ENCODE measurements at places on chromosomes 12 and 14.
A peak's percentile ranks its signal among the peaks of the same experiment; 100 is the strongest.

GRCh38 chr12:80938397-80938796 lies 663 bp upstream of the LIN7A start:
- no peak for DNase-seq

GRCh38 chr12:15886372-15887042 lies 4.3 kb downstream of the STRAP start:
- DNase-seq = peak; percentile 39

DNA sequence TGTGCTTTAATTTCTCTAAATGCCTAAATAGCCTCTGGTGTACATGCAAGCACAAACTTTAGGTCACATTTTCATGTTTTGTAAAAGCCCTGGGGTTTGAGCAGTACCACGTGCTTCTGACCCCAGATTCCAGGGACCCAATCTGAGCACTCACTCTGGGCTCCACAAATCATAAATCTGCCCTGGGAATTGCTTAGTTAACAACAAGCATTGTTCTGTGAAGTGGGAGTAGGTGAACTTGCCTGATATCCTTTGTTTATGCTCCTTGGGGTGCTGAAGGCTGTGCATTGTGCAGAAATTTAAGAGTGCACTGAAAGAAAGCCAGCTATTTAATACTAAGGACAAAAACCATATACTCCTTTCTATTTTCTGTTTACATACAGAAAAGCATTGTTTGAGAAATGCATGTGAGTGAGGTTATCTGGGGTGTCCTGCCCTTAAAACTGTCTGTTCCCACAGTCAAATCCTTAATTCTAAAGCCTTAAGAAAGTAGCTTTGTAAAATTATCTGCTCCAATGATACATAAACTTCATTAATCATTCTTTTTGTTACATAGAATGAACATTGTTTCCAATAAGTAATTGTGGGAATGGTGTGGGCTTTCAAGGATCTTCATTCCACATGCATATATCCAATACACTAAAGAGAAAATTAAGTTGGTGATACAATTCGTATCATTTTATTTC lies 258.6 kb upstream of the NPAS3 start:
- no peak for DNase-seq

DNA sequence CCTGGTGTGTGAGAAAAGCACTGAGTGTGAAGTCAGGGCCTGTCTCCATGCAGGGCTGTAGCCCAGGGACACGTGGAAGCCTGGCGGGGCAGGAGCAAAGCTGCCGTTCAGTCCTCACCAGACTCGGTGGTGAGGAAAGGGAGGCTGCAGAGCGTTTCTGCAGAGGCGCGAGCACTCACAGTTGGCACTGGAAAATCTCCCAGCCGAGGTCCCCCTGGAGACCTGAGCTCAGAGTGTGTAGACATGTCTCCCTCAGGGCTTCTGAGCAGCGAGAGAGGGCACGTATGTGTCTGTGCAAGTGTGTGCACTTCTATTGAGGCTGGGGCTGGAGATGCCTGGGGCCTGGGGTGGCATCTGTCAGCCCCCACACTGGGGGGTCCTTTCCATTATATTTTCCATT lies 11.0 kb upstream of the HHIPL1 start:
- DNase-seq = no peak

GRCh38 chr14:103495854-103496253 lies 26.8 kb downstream of the CKB start:
- DNase-seq = no peak

DNA sequence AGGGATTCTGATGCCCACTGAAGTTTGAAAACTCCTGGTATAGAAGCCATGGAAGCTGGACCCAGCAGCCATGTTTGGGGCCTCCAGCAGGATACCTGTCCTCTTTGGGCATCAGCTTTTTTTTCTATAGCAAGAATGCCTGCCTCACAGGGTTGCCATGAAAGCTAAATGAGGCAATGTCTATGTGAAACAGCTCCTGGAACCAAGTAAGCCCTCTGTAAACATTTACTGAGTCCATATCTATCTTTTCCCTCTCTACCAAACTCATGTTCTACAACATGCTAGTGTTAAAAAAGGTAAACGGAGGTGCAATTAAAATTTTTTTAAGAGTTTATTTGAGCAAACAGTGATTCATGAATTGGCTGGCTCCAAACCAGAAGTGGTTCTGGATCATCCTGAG lies 28.6 kb downstream of the FLVCR2 start:
- no peak for DNase-seq

- DNase-seq = no peak
These were observed 1.6 kb upstream of the CDH24 start for GRCh38 chr14:23058654-23059504.

- no peak for DNase-seq
These were observed 6.1 kb upstream of the FOXG1 start for GRCh38 chr14:28760431-28760996.

DNA sequence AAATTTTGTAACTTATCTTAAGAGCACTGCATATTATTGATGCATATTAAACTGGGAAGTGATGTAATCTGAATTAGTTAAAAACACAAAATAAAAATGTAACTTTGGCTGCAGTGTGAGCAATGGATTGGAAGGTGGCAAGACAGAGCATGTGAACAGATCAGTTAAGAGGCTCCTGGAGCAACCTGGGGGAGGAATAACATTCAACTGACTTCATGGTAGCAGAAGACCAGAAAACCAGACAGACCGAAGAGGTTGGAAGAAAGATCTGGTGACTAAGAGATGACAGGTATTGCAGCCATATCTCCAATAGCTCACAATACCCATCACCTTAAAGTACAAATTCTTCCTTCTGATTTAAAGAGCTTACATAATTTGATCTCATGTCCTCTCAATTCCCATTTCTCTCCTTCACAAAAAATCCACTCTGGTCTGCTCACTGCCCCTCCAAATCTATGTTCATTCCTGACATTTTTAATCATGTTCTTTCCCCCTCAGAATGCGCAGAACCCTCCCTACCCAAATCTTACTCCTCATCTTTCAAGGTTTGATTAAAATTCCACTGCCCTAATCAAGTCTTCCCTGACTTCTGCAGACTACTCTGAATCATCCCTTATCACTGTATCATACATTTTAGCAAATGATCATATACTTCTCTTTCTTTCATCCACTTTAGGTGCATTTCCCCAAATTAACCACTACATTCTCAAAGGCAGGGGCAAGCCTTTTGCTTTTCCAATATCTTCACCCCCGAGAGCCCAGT lies 51.5 kb downstream of the DUSP16 start:
- DNase-seq = no peak

- no peak for DNase-seq
These were observed 17.9 kb upstream of the TFCP2 start for GRCh38 chr12:51190820-51191219.

GRCh38 chr12:131001493-131001892 lies 47.8 kb downstream of the ADGRD1 start:
- DNase-seq = no peak

GRCh38 chr12:29795715-29796114 lies 12.0 kb upstream of the TMTC1 start:
- DNase-seq = no peak

DNA sequence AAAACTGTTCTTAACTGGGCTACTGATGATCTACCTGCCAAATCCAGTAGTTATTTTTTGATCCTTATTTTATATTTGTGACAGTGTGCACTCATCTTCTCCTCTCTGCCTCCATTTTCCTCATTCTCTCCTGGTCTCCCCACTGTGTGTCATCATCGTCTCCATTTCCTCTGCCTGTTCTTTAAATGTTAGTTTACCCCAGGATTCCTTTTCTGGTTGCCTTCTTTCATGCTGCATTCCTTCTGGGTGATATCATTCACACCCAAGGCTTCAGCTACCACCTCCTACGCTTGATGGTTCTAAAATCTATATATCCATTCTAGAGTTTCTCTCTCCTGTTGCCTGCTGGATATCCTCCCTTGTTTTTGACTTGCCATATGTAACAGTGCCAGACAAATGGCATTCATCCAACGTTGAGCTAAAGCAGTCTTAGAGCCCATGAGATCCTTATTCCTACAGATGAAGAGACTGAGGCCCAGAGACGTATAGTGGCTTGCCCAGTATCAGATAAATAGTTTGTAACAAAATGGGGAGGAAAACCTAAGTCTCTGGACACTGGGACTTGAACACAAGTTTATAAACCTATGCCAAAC lies 109.5 kb downstream of the DIP2B start:
- no peak for DNase-seq

DNA sequence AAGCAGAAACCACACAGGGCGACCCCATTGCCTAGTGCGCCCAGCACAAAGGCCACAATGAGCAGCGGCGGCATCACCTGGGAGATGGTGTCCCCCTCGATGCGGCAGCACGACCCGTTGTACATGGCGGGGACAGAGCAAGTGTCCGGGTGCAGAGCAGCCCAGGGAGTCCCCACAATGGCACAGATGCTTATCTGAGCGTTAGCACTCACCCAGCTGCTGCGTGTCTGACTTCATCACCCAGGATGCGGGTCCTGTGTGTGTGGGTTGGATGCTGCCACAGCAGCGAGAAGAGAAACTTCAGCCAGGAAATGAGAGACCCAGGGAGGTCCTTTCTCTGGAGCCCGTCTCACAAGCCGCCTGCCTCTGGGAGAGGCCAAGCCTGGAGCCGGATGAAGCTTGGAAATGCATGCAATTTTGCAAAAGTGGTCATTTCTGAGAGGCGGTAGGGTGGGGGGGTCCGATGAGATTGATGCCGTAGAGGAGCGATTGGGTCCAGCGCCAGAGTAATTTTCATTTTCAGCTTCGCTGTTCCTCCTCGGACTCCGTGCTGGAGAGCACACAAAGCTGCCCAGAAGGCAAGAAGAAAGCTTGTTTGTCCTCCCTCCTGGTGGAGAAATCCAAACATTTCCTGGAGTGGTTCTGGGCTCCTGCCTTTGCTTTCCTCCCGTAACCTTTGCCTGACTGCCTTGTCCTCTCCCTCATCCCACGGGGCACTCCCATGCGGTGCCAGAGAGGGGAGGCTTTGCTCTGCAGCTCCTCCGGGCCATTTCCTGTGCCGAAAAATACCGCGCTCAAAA lies at the start of gene HCAR1:
TSS of gene HCAR1 (minus strand) at position 630 of the 800 bp plus-strand sequence. CDS start at position 125, 505 bp downstream.
- no peak for DNase-seq

DNA sequence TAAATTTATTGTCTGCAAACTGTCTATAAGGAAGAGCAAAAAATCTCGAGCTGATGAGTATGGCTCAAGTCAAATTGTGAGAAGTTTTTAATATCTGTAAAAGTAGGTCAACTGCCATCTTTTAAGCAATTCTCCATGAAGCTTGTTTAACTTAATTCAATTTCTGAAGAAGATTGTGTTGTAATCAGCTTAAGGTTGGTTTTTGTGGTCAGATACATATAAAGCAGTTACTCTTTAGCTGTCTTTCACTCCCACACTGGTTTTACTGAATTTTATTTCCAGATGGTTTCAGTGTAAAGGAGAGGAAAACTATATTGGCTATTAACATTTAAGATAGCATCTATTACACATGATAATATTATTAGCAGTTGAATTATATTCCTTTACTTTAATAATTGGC lies 1165.1 kb downstream of the SLC16A7 start:
- no peak for DNase-seq

DNA sequence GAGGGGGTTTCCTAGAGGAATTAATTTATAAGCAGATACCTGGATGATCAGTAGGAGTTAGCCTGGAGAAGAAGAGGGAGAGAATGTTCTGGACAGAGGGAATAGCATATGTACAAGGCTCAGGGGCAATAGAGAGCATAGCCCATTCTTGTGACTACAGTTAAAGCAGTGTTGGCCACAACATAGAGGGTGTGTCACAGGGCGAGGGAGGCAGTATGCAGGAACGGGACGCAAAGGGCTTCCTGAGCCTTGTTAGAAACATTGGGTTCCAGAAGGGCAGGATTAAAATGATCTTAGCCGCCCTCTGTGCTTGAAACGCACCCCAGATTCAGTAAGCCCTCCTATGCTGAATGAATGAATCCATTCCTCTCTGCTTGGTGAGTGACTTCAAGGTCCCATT lies 142.2 kb upstream of the PWP1 start:
- DNase-seq = no peak

GRCh38 chr14:93528884-93529558 lies 98.3 kb downstream of the UNC79 start:
- no peak for DNase-seq

GRCh38 chr14:102028733-102029132 lies 58.1 kb downstream of the HSP90AA1 start:
- DNase-seq = no peak

GRCh38 chr12:19402743-19403431 lies 36.4 kb upstream of the AEBP2 start:
- no peak for DNase-seq

DNA sequence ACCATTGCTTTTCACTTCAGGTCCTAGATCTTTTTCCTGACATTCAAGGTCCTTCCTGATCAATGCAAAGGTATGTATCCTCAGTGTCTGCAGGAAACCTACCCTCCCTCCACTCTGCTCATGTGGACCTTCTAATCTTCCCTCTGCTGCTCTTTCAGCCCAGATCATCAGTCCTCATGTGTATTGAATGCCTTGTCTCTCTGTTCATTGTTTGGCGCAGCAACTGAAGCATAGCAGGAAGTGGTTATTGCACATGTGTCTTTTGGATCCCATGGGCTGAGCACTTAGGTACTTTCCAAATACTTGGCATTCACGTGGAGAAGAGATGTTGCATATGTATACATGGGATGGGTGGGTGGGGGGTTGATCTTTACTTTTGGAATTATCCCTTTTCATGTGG lies 4.3 kb upstream of the NIN start:
- DNase-seq = no peak

DNA sequence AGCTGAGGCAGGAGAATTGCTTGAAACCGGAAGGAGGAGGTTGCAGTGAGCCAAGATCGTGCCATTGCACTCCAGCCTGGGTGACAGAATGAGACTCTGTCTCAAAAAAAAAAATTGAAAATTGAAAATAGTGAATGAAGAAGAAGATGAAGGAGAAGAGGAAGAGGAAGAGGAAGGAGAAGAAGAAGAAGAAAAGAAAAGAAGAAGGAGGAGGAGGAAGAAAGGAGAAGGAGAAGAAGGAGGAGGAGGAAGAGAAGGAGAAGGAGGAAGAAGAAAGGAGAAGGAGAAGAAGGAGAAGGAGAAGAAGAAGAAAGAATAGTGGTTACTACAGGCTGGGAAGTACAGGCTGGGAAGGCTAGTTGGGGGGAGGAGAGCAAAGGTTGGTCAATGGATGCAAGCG lies 124.3 kb upstream of the CPSF6 start:
- no peak for DNase-seq

GRCh38 chr12:89756194-89756584 lies 47.6 kb upstream of the ATP2B1 start:
- DNase-seq = no peak

DNA sequence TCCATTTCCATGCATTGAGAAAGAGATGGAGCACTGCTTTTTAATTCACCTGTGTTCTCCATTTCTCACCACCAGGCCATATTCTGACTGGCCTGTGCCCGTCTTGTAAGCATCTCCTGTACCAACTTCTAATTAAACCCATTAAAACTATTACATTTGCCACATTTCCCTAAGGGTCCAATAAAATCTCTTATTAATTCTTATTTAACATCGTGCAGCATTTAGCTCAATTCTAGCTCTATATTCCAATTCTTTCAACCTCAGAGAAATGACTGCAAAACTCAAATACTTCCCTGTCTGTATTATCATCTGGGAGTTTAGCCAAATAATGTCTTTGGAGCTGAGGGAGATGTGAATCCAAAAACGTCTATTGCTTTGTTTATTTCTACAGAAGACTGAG lies 495.4 kb upstream of the TMEM132C start:
- no peak for DNase-seq

GRCh38 chr12:95721320-95721719 lies 69.2 kb downstream of the NTN4 start:
- no peak for DNase-seq
